ENCODE measurements at places on chromosomes 2 and 18.

GRCh38 chr2:113390124-113390849 lies 47.2 kb upstream of the ZNG1B start:
- peak; percentile 33 for DNase-seq

GRCh38 chr2:26462511-26463243 lies 15.2 kb downstream of the OTOF start:
- no peak for DNase-seq

DNA sequence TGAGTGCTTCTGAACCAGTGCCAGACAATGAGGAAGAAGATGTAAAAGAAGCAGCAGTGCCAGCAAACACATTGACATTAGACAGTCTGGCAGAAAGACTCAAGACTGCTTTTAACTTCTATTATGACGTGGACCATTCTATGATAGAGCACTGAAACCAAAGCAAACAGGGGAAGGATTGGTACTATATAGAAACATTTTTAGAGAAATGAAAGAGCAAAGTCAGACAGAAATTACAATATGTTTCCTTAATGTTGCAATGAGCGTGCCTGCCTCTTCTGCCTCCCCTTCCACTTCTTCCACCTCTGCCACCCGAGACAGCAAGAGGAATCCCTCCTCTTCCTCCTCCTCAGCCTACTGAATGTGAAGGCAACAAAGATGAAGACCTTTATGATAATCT lies 39.7 kb downstream of the DHX57 start:
- no peak for DNase-seq

GRCh38 chr2:217743966-217744761 lies 258.6 kb downstream of the TNS1 start:
- no peak for DNase-seq

DNA sequence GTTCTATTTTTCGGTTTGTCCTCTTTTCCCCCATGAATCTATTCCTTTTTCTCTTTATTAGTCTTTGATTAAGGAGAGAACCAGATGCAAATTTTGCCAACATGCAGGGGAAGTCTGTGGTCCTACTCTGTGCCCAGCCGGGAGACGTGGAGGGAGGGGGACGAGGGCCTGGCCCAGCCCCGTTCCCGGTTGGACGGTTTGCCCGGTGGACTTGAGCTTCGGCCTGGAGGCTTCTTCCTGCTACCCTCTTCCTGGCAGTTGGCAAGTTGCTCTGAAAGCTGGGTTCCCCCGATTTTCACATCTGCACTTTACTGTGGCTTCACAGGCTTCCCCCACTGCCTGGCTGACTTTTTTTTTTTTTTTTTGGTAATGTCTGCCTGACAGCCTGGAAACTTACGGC lies 39.3 kb upstream of the GBX2 start:
- no peak for DNase-seq

DNA sequence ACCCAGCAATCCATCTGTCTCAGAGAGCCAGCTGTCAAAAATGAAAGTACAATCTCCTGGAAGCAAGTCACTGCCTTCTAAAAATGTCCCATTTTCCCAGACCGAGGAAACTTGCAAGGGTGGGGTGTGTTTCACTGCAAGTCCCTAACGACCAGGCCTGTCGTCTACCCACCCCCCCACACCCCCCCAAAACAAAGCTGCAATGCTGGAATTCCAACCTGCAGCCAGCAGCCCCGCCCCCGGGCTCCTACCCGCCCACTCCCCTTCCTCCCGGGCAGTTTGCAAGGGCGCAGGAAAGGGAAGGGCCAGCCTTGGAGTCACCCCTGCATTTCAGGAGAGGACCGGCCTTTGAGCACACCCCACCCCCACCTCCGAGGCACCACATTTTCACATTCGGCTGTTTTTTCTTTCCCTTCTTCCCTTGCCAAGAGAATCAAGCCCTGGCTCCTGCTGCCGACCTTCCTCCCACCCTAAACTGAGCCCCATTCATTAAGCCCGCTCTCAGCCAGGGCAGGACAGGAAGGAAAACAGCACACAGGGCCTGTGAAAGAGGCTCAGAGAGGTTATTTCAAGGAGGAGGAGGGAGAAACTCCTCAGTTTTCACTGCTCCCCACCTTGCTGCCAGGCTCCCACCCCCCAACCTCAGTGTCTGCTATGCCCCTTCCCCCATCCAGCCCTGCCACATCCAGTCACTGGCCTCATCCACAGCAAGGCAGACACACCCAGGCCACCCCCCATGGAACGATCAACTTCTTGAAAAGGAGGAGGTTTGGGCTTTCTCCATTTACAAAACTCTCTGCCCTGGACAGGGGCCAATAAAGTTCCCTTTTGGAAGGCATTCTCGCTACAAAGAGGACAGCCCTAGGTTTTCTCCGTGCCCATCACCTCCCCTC lies 11.3 kb downstream of the SMAD7 start:
- no peak for DNase-seq

- DNase-seq: no peak
These were observed 26.2 kb upstream of the RND3 start for GRCh38 chr2:150513647-150514046.

DNA sequence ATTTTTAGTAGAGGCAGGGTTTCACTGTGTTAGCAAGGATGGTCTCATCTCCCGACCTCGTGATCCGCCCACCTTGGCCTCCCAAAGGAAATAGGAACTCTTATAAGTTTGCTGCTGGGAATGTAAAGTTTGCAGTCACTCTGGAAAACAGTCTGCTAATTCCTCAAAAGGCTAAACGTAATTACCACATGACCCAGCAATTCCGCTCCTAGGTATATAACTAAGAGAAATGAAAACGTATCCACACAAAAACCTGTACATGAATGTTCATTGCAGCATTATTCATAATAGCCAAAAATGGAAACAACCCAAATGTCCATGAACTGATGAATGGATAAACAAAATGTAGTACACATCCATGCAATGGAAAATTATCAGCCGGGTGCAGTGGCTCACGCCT lies 21.9 kb upstream of the ATRAID start:
- DNase-seq: no peak

GRCh38 chr2:201959626-201960025 lies 74.0 kb upstream of the FZD7 start:
- no peak for DNase-seq

DNA sequence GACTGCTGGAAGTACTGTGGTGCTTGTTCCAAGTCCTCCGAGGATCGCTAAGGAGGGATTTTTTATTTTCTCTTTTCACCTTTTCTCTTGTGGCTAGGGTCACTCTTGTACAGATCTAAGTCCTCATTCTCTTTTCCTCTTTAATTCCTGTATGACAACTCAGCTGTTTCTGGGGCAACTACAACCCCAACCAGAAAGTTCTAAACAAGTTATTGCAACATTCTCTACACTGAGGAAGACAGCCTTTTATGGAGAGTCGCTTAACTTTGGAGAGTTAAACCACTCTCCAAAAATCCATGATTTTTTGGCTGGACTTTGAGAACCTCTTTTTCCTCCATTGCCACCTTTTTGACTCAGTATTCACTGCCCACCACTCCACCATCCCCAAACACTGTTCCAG lies 74.0 kb upstream of the SESTD1 start:
- no peak for DNase-seq

- no peak for DNase-seq
These were observed 53.0 kb downstream of the ASXL2 start for GRCh38 chr2:25825238-25825637.

GRCh38 chr2:219109471-219109870 lies 48.8 kb upstream of the IHH start:
- DNase-seq: no peak

DNA sequence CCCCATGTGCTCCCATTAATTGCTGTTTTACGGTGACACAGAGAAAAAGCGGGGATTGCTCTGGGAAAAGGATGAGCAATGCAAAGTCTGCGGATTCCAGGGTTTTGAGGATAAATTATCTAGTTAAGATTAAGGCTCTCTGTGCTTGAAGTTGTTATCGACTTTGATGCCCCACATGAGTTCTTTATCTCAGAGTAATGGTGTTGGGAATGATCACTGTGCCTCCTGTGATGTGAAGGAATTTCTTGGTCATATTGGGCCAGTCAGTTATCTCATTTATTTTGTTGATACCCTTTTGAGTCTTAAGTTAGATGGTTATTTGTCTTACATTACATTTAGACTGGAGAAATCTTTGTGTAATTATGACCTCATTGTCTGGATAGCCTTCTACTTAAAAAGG lies 184.6 kb upstream of the MEX3C start:
- no peak for DNase-seq

DNA sequence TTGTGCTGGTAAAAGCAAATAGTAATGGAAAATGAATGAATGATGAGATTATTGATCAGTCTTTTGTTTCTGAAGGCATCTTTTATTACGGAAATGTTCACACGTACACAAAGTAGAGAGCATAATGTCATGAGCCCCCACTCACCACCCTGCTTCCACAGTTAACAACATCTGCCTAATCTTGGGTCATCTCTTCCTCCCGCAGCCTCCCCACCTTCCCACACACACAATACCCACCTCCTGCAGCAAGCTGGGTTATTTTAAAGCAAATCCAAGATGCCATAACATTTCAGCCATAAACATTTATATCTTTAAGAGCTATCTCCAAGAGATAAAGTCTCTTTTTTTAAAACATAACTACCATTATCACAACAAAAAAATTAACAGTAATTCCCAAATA lies 36.3 kb downstream of the CYP27C1 start:
- DNase-seq: no peak

- DNase-seq: no peak
These were observed 42.4 kb downstream of the KLHL29 start for GRCh38 chr2:23427350-23427749.

- DNase-seq: no peak
These were observed 191.8 kb downstream of the LPIN1 start for GRCh38 chr2:11938196-11938595.

DNA sequence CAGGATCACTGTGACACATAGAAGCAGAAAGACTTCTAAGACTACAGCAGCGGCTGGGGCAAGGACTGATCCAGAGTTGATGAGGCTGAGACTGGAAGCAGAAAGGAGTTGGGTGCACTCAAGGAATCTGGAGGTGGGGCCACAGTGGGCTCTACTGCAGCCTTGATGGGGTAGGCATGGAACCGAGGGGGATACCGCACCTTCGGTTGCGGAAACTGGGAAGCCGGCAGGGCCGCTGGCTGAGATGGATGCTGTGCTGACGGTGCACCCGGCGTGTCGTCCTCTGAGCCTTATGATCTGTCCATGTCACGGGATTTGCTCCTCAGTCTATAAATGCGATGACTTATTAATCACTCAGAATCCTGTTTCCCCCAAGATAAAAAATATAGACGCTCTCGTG lies 473.5 kb upstream of the MYT1L start:
- no peak for DNase-seq

DNA sequence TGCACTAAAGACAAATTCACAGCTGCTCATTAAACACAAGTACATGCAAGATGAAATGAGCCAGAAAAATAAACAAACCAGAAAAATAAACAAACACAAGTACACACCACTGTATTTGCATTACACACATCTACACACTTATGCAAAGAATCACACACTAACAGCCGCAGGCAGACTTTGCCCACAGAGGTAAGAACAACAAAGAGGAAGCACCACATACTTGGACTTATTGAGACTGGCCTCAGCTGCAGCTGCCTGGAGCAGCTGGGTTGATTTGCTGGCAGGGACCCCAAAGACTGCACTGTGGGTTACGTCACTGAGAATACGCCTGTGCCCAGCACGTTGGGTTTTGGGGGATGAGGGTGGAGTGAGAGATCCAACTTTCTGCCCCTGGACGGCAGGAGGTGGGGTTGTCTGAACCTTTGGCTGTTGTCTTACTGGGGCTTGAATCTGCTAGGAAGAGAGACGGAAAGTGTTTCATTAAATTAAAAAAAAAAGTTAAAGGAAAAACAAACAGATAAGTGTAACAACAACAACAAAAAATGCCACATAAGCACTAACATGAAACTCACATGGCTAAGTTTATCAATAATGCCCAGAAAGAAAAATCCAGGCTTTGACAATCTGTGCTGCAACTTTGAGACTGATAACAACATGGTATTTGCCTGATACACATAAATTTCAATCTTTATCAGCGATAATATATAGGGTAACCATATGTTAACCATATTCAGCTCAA lies 71.9 kb upstream of the NFU1 start:
- no peak for DNase-seq

- DNase-seq: no peak
These were observed 64.1 kb downstream of the EIF2AK3 start for GRCh38 chr2:88563129-88563528.

- no peak for DNase-seq
These were observed 1.8 kb downstream of the NMI start for GRCh38 chr2:151287513-151288250.

GRCh38 chr2:75537658-75538057 lies 23.1 kb downstream of the EVA1A start:
- DNase-seq: no peak

- DNase-seq: no peak
These were observed 323.9 kb downstream of the SETBP1 start for GRCh38 chr18:45004546-45005080.

DNA sequence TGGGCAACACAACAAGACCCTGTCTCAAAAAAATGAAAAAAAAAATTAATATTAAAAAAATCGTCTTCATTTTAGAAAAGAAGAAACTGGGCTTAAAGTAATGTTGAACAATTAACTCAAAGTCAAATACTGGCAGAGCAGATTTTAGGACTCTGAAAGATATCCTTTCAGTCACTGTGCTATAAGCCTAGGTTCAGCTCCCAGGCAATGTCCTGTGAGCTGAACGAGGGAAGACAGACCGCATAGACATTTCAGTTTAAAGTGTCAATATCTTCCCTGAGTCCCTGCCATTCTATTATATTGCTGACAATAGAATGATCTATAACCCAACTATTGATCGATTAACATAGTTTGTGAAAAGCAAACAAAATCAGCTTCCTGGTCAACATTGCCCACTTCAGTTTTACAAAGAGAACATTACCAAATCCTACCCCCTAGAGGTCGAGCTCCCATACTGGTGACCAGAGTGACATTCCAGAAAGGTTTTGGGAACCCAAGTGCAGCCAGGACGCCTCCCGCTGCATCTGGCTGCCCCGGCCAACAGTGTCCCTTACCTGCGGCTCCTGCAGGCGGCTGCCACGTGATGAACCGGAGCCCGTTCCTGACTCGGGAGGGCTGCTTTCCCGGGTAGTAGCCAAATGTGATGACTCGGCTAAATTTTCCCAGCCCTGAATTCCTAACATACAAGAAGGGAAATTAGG lies 639 bp downstream of the MRO start:
- DNase-seq: no peak

DNA sequence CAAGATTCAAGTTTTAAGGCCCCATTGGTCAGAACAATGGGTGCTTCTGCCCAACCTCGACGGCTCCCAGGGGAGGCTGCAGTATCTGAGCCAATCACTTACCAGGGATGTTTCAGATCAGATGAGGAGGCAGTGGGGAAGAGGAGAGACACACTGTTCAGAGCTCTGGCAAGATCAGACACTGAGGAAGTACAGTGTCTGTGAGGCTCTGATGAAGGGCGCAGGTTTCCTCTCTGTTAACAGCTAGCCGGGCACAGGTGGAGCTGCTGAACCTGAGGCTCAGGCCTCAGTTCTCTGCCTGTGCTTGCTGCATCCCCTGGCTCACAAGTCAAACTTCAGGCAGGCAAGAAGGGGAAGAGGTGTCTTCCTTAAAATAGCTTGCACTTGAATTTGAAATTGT lies 69.7 kb downstream of the TPO start:
- DNase-seq: no peak

- no peak for DNase-seq
These were observed 554.0 kb downstream of the RIT2 start for GRCh38 chr18:42561521-42561920.

- no peak for DNase-seq
These were observed 27.4 kb upstream of the FZD7 start for GRCh38 chr2:202006301-202006700.

- no peak for DNase-seq
These were observed 181.9 kb downstream of the MEMO1 start for GRCh38 chr2:31828891-31829290.

GRCh38 chr2:32358111-32358482 lies 1.3 kb downstream of the BIRC6 start:
- no peak for DNase-seq

GRCh38 chr2:206201075-206201848 lies 41.6 kb downstream of the EEF1B2 start:
- DNase-seq: no peak

All from glomerular endothelial cell (primary cell).